ENCODE measurements at places on chromosomes 7 and 10. TPM values are rescaled to one million over a fixed set of nuclear protein-coding genes. Genes with fewer than 3 reads are reported as not detected.

Gene POM121L12
- total RNA-seq = not detected

Gene SUGCT
- 4.3 TPM for total RNA-seq

DNA sequence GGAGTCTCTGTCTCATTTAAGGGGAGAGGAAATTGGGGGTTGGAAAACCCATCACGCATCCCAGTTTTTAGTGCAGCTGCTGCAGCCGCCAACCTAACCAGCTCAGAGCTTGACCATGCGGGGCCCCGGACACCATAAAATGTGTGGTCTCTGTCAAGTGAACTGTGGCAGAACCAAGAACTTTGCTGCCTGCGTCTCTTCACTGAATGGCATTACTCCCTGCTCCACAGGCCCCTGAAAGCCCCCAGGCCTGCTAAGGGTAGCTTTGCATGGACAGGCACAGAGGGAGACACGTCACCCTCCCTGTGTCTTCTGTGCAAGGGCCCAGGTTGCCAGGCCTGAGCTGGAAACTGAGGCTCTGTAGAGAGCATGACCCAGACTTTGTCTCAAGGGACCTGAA, 144.6 kb upstream of the GPR26 start:
- no peak for DNase-seq

DNA sequence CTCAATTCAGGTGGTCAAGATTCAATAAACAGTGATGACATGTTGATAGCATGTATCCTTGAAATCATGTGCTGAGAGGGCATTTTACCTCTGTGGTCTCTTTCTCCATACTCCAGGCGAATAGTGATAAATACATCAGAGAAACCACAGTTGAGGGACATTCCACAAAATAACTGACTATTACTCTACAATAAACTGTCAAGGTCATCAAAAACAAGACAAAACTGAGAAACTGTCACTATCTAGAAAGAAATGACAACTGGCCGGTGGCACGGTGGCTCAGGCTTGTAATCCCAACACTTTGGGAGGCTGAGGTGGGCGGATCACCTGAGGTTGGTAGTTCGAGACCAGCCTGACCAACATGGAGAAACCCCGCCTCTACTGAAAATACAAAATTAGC, 16.2 kb downstream of the SFR1 start:
- no peak for DNase-seq

DNA sequence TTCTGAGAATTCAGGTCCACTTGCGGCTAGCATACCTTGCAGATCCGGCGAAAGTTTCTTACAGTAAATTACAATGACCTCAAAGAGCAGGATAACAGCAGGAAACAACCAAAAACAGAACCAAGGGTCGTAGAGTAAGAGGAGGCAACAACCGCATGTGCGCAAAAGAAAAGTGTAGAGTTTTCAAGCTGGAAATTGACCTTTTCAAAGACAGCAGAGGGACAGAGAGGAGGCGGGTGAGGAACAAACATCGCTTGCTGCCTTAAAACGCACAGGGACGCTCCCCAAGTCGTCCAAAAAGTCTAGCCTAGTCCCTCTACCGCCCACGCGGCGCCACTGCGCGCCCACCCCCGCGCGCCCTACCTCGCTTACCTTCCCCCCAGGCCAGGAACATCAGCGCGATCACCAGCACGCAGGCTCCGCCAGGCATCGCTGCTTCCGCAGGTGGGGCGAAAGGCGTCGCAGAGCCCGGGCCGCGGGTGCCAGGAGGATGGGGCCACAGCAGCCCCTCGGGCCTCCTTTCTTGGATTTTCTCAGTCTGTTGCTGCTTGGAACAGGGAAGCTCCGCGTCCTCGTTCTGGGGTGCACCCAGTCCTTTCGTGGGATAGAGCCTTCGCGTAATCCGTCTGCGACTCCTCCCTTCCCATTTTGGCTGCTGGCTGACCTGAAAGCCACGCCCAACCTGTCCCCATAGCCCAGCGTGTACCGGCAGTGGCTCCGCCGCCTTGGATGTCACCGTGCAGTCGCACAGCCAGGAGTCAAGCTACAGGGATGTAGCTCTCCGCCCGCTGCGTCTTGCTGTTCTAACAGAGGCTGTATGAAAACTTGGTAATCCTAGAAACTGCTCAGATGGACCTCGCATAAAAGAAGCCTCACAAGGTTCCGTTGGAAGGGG, at the start of gene VWDE:
Gene VWDE, minus strand, starts transcription at position 579 of the 895 bp plus-strand sequence. Its CDS starts 149 bp downstream, at position 430.
- DNase-seq = peak; percentile 71

DNA sequence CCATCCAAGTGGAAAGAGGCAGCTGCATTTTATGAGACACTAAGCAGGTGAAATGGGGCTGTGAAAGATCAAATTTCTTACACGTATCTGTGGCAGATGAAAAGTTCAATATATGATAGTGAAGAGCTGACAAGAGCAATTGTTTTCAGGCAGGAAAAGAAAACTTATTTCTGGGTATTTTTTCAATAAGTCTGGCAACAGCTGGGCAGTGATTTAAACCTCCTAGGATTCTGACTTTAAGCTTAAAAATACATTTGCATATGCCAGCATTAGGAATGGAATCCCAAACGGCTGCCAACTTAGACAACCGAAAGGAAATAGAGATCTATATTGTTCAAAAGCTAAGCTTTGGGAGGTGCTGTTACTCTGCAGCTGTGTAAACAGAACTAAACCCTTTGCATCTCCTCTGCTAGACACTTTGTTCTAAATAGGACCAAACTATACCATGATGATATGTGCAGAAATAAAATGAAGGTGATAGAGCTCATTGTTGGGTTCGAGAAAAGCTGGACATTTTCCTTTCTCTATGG, 26.1 kb downstream of the DYNC1I1 start:
- no peak for DNase-seq

GRCh38 chr7:3158341-3158760, 114.7 kb upstream of the CARD11 start:
- DNase-seq = no peak

DNA sequence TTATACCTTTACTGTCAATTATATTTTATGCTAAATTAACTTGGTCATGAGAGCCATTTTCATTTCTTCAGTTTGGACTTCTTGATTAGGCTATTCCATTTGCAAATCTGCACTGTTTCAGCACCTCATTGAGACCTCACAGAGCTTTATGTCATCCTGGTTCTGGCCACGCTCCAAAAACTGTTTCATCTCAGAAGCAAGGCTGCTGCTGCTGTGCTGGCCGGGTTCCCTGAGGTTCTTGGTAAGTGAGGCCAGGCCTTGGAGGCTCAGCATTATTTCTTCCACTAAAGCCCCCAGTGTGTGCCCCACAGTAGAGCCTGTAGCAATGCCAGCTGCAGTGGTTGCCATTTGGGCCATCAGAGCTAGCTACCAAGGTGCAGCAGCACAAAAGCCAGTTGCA, 7.8 kb upstream of the ZNF485 start:
- DNase-seq = no peak

DNA sequence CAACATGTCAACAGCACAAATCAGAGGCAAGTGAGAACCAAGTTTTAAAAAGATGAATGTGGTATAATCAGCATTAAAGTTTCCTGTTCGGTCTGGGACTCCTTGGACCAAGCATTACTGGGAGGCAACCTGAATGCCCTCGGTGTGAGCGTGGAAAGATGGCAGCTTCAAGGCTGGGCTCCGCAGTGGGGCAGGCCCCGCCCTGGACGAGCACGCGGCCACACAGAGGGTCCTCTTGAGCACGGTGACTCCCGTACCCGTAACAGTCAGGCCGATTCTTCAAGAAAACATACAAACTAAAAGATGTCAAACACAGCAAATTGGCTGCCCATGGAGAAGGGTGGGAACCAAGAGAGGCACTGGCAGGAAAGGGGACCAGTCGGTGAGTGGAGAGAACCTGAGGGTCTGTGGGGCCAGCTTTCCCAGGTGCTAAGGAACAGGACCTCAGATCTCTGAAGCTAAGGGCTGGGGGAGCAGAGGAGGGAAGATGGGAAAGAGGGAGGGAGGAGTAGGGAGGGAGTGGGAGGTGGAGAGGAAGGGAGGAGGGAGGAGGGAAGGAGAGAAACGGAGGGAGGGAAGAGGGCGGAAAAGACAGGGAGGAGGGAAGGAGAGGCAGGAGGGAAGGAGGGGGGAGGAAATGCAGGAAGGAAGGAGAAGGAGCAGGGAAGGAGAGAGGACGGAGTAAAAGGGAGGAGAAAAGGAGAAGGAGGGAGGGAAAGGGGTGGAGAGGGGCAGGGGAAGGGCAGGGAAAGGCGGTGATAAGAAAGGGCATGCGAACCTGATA, 71.2 kb upstream of the FAM20C start:
- DNase-seq = peak; percentile 74

DNA sequence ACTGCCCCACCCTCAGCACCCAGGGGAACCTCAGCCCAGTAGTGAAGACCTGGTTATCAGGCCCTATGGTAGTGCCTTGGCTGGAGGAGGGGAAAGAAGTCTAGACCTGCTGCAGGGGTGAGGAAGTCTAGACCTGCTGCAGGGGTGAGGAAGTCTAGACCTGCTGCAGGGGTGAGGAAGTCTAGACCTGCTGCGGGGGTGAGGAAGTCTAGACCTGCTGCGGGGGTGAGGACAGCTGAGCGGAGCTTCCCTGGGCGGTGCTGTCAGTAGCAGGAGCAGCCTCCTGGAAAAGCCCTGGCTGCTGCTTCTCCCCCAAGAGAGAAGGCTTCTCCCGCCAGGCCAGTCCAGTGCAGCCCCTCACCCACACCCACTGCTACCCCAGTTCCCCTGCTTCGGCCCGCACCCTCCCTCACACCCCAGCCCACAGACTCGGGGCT, 6.3 kb downstream of the NOS3 start:
- peak; percentile 46 for DNase-seq
